Chondrocyte (in vitro differentiated cells): ENCODE measurements at places on chromosomes 6 and 20.

DNA sequence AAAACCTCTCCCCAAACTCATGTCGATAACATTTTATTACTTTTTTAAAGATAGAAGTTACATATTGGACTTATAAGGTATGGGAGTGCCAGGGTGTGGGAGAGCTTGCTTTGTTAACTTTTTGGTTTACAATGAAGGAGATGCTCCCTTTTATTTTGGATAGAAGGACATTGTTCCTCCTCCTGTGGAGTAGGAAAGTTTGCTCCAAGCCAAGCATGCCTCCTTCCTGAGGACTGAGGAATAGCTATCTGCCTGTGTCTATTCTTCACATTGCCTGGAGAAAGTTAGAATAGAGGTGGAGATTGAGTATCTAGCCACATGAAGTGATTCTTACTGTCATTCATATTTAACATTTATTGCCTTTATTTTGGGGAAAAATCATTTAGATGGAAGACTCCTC, 71.9 kb downstream of the EYA4 start:
- no peak for DNase-seq

DNA sequence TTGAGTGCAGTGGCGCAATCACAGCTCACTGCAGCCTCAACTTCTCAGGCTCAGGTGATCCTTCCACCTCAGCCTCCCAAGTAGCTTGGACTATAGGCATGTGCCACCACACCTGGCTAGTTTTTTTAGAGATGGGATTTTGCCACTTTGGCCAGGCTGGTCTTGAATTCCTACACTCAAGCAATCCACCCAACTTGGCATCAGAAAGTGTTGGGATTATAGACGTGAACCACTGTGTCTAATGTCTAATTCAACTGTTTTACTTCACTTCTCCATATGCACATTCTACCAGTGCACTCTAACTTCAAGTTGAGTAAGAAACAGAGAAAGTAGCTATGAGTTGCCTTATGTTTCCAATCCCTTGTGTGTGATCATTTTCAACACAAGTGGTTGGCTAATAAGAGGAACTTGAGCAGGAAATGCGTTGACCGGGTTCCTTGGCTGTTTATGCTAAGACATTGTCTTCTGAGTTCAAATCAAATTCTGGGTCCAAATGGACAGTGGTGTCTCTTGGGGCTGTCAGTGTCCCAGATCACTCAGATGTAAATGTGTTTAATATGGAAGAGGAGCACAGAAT, 23.9 kb downstream of the ZNF337 start:
- no peak for DNase-seq

DNA sequence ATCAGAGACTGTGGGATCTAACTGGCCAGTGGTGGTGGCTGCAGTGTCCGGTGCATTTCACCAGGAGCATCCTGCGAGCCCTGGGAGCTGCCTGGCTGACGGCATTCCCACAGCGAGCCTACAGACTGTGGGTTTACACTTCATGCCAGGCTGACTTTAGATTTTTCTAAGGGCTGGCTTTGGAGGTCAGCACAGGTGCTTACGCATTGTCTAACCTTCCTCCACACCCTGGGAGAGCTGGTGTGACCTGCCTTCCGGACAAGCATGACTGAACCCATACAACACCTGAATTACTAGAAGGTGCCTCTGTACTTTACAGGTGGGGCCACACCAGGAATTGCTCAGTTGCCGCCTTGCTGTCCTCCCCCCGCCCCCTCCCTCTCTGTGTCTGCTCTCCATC, 96.2 kb downstream of the RREB1 start:
- no peak for DNase-seq

- no peak for DNase-seq
These were observed 62.0 kb downstream of the KCNS1 start for GRCh38 chr20:45038745-45039474.

DNA sequence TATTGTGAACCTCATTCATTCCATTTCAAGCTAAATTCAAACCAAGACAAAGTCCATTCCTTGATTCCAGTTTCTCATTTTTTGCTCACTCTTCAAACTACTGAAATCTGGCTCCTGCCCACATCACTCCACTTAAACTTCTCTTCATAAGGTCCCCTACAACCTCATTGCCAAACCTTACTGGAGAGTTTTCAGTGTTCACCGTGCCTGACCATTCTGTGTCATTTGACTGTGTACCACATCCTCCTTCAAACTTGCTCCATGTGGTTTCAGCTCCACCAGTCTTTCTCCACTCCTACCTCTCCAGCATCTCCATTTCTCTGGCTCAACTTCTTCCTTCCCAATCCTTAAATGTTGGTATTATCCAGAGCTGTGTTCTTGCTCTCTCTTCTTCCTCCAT, 38.5 kb upstream of the TAB2 start:
- no peak for DNase-seq
